Upper lobe of right lung (tissue), 1 donor: ENCODE measurements at places on chromosomes 2 and 18. TPM values are rescaled to one million over a fixed set of nuclear protein-coding genes. Genes with fewer than 3 reads are reported as not detected.

The CTLA4 gene
- 1.4 TPM for total RNA-seq

DNA sequence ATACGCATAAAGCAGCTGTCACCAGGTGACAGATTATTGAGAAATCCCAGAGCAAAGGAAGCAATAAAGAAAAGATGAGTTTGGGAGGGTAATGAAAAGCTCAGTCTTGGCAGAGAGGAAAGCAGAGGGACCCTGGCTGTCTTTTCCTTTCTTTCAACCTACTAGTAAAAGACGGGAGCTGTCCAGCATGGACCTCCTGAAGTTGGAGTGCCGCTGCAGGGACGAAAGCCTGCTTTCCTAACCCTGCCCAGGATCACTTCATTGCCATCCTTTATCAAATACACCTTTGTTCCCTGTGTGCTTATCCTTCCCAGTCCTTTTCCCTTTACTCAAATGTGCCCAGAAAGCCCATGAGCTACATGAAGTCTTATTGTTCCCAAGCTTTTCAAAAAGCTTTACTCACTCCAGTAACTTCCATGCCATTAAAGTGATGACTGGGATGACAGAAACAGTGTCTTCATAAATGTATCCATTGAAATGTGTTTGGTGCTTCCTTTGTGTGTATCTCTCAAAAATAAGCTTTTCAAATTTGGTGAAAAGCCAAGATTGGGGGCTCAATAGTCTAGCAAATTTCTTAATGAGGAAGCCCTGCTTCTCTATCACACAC, 3.7 kb upstream of the SPR start:
- peaks cover 14% of the 10 kb centered on the region for H3K4me1 ChIP-seq
- DNase-seq = no peak
- H3K27ac ChIP-seq = no peak overlapping the region
- no peak overlapping the region for H3K4me3 ChIP-seq
- peaks cover 10% of the 10 kb centered on the region for H3K27me3 ChIP-seq

The SMAD4 gene
- 112 TPM for total RNA-seq

DNA sequence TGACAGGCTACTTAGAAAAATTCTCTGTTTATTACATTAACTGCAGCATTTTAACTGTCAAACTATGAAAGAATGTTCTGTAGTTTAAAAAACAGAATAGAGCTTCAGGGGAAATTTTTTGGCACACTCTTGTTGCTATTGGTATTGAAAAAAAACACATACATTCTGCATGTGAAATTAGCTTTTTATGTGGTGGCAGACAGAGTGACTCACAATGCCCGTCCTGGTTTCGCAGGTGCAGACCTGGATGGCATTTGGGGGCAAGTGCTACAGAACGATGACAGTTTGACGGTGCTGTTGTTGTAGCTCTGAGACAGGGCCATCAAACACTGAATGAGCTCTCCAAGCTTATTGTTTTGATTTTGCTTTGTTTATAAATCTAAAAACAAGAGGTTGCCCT, 105.0 kb upstream of the MAP3K20 start:
- H3K36me3 ChIP-seq = no peaks in the 10 kb centered on the region
- H3K27ac ChIP-seq = no peak overlapping the region
- H3K4me1 ChIP-seq = peaks cover 22% of the 10 kb centered on the region
- no peak overlapping the region for H3K4me3 ChIP-seq

The MC4R gene
- not detected for total RNA-seq

The PRSS56 gene
- total RNA-seq = not detected

GRCh38 chr2:219384859-219385258, 2.9 kb downstream of the DNPEP start:
- H3K4me1 ChIP-seq = peaks cover 20% of the 10 kb centered on the region
- no peaks in the 10 kb centered on the region for H3K27me3 ChIP-seq
